Stimulated activated CD8-positive, alpha-beta memory T cell treated with anti-CD3 and anti-CD28 coated beads, Interleukin-4, amount 100 ng/mL, for 1 hour (primary cell): ENCODE measurements at places on chromosomes 5 and 9.

GRCh38 chr9:128117613-128118471 lies 9.7 kb downstream of the PTGES2 start:
- DNase-seq = peak; percentile 98

GRCh38 chr5:59709846-59710245 lies 183.7 kb downstream of the PDE4D start:
- no peak for DNase-seq

GRCh38 chr9:75071530-75072122 lies 16.3 kb downstream of the NMRK1 start:
- DNase-seq = peak; percentile 24

DNA sequence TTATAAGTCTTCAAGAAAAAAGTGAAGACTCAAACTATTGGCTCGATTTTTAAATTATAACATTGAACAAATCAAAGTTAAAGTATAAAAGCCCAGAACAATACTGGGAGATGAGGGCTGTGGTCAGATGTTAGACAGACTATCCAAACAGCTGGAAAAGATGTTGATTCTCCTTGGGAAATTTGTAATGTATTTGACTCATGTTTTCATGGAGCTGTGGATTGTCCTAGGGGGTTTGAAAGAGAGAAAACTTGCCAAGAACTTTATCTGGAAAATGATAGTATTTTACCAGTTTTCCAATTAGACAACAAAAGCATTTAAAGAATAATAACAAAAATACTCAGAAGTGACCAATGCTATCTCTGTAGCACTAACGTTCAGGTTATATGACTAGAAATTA lies 339.2 kb downstream of the ARL15 start:
- DNase-seq = no peak

- DNase-seq = no peak
Measured at GRCh38 chr5:21774801-21775200, 1078.3 kb downstream of the CDH12 start.

- DNase-seq = no peak
Measured at GRCh38 chr9:112029921-112030444, 133.4 kb downstream of the UGCG start.

- DNase-seq = no peak
Measured at GRCh38 chr9:125649315-125649714, 57.7 kb downstream of the MAPKAP1 start.

DNA sequence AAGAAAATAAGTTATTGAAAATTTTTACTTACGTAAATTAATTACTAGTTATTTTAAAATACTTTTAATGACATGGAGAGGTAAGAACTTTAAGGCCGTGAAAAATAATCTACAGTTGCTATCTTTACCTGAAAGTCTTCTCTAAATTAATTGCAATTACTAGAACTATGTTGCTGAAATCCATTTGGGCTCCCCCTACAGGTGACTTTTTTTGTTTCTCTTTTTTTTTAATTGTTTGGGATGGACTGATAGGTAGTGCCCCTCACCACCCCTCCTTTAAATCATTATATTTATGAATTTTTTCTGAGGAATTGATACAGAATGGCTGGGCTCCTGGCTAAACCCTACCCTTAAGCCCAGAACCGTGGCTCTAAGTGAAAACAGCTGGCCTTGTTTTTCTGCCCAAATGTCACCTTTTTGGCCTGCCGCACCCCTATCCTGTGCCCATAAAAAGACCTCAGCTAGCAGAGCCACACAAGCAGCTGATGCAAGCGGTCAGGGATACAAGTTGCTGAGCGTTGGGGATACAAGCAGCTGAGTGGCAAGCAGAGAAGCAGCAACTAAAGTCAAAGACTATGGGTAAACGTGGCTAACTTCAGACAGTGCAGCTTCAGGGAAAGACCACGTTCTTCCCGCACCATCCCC lies 315.2 kb upstream of the ACO1 start:
- no peak for DNase-seq

GRCh38 chr5:84379749-84380148 lies 4.9 kb downstream of the EDIL3 start:
- no peak for DNase-seq

DNA sequence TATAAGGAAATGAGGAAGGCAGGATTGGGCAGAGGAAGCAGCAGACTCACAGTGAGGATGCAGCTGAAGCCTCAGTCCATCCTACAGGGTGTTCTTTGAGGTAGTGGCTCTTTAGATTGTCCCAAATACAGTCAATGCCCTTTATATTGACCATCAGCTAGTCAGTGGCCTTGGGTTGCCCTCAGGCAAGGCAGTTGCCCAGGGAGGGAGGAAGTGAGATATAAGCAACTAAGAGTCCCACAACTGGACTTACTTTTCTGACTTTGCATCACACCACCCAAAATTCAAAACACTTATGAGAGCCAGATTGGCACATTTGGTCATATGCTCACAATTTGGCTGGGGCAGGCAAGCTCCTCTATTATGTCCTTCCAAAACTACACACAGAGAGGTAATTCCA lies 9.4 kb upstream of the SLC12A2 start:
- DNase-seq = no peak

DNA sequence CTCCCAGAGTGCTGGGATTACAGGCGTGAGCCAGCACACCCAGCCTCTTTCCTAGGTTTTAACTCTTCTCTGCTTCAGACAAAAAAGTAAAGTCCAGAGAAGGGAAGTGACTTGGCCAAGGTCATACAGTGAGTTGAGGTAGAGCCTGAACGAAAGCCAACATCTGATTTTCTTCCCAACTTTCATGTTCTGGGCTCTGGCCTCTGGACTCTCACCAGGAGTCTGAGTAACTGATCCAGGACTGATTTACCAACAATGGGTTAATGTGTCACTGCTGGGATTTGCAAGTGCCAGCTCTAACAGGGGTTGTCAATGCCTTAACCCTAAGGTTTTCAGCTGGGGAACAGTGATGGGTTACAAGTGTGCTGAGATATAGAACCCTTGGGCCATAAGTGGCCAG lies 32.2 kb upstream of the LARP1 start:
- DNase-seq = no peak

DNA sequence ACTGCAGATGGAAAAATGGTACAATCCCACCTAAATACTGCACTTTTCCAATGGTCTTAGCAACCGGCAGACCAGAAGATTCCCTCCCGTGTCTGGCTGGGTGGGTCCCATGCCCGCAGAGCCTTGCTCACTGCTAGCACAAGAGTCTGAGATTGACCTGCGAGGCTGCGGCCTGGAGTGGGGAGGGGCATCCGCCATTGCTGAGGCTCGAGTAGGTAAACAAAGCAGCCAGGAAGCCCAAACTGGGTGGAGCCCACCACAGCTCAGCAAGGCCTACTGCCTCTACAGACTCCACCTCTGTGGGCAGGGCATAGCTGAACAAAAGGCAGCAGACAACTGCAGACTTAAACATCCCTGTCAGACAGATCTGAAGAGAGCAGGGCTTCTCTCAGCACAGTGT lies 221.6 kb upstream of the CTNND2 start:
- DNase-seq = no peak

DNA sequence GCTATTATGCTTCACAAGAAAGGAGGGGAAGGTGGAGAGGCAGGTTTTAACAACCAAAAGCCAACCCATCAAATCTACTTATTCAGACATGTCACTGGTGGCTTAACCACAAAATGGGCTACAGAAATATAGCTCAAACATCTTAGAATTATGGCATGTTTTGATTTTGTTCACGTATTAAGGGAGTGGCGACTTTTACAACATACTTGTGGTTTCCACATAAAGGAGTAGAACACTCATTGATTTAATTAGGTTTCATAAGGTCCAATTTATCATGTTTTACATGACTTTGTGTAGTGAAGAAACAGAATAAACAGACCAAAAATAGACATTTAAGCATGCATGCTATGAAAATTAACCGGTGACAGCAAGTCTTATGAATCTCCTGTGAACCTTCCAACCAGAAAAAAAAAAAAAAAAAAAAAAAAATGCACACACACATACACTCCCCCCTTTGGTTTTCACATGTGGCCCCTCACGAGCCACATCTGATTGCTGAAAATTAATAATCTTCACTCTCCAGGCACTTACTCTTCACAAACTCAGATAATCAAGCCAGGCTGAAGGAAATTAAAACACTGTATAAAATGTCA lies 5.4 kb downstream of the ZNF608 start:
- no peak for DNase-seq

DNA sequence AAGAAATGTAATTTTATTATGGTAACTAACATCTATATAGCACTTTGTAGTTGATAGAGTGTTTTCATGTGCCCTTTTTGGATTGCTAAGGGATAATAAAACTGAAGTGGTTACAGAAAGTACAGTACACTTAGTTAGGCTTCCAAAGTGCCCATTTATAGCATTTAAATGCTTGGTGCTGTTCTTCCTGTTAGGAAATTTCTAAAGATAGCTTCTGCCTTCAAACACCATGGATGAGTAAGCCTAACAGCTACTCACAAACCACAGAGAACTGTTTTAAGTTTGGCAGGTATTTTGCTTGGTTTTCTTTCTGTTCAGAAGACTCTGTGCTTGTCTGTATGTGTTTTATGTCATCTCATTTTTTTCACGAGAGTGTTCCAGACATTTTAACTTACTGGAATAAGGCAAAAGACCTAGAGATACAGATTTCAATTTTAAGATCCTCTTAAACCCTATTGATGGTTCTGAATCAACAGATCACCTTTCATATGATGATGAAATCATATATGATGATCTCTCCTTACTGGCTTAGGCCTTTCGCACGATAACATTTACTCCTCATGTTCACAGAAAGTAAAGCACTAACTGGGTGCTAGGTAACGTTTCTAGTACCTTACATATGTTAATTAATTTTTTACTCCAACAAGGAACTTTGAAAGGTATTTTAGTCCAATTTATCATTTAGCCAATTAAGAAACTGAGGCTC lies 4.4 kb downstream of the RIMOC1 start:
- no peak for DNase-seq

DNA sequence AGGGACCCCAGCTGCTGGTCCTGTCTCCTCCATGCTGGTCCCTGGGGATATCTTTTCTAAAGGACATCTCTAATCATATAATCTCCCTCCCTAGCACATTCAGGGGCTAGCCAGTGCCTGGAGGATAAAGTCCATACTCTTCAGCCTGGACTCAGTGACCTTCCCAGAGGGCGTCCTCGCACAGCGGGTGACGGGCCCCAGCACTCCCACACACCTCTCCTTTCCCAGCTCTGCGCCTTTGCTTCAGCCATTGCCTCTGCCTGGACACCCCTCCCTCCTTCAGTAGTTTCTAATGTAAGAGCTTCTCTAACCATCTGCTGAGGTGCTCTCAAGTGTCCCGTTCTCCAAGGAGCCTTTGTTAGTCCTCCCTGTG lies 15.2 kb upstream of the TNIP1 start:
- no peak for DNase-seq

- no peak for DNase-seq
Measured at GRCh38 chr5:8521991-8522390, 653.0 kb downstream of the MTRR start.

- DNase-seq = no peak
Measured at GRCh38 chr5:96763026-96763425, 44.7 kb downstream of the ERAP1 start.

DNA sequence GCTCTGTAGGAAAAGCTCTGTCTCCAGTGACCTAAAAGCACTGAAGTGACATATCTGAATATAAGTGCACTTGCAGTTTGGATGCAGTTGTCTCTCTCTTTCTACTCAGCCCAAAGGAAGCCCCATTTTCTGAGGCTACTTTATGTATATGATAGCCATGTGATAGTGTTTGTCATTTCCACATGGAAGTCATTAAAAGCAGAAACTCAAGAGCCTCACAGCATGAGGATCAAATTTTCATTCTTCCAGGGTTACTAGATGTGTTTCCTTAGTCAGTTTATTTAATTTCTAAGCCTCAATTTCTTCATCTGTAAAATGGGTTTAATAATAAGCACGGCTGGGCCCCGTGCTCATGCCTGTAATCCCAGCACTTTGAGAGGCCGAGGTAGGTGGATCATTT lies 36.7 kb downstream of the RNF44 start:
- DNase-seq = no peak

DNA sequence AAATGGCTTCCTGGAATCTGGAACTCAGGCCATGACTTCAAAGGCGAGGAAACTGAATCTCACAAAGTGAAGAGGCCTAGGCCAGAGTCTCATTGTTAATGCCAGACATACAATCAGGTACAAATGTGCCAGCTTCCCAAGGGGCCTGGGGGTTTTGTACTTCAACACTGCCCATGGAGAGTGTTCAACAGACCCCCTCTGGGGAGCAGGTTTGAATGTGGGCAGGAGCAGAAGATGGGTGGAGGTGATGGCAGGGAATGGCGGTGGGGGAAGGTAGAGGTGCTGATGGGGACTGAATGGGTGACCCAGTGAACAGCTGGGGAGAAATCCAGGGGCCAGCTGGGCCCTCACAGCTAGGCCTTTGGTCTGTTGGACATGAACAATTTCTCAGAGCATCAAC lies 12.0 kb downstream of the FOXI1 start:
- DNase-seq = no peak

DNA sequence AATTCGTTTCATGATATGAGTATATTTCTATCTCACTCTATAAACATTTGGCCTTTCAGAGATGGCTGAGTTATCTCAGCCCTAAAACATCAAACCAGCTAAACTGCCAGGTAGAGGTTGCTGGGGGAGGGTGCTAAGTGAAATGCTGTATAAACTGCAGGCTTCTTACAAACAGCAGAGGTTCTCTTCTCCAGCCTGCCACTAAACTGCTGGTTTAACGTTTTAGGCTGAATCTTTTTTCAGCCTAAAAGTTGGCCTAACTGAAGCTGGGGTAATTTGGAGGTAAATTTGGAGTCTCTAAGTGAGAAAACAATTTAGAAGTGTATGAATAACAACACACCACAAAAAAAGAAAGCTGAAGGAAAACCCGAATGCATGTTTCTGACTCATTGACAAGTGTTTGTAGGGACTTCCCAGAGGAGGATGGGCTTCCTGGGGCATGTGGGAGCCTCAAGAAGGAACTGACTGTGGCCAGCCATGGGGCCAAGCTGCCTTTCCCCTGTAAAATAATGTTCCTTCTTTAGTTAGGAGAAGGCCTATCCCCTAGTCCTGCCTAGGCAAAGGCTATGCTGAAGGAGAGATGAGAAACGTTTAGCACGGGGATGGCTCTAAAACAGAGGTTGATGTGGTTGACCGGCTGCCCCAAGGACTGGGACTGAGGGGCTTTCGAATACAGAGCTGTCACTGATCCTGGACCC lies 44.3 kb downstream of the SLC28A3 start:
- DNase-seq = no peak

- DNase-seq = no peak
Measured at GRCh38 chr5:37110135-37110534, 139.0 kb downstream of the CPLANE1 start.

- no peak for DNase-seq
Measured at GRCh38 chr9:20373263-20373662, 249.0 kb downstream of the MLLT3 start.
